Stimulated activated CD4-positive, alpha-beta T cell treated with anti-CD3 and anti-CD28 coated beads, Interleukin-1b, Interleukin-23, amount 100 ng/mL, for 1 hour (primary cell): ENCODE measurements at places on chromosomes 6 and 20.

DNA sequence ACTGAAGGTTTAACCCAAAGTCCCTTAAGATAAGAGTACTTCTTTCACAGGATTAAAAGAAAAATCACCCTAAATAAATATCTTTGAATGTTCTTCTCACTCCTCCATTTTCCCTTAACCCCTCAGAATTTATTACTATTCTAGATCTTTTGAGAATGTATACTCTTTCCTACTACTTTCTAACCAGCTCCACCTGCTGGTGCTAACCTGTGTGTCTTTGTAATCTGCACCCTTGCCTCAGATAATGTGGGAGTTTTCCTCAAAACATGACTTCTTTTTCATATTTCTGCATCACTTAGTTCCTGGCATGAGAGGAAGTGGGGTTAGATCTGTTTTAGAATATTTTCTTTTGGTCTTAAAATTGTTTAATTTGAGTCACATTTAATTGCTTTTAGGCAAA, 394.2 kb downstream of the BMP2 start:
- no peak for DNase-seq

DNA sequence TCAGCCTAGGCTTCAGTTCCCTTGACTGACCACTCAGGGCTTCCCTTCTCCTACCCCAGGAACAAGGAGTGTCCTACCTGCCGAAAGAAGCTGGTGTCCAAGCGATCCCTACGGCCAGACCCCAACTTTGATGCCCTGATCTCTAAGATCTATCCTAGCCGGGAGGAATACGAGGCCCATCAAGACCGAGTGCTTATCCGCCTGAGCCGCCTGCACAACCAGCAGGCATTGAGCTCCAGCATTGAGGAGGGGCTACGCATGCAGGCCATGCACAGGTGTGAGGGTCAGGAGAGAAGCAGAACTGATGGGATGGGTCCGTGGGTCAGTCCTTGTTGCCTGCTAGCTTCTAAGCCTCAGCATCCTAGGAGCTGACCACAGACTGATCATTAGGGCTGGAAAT, 1.6 kb downstream of the RING1 start:
- DNase-seq: no peak

- DNase-seq: no peak
Observed at GRCh38 chr20:40703975-40704530, 15.0 kb upstream of the MAFB start.

DNA sequence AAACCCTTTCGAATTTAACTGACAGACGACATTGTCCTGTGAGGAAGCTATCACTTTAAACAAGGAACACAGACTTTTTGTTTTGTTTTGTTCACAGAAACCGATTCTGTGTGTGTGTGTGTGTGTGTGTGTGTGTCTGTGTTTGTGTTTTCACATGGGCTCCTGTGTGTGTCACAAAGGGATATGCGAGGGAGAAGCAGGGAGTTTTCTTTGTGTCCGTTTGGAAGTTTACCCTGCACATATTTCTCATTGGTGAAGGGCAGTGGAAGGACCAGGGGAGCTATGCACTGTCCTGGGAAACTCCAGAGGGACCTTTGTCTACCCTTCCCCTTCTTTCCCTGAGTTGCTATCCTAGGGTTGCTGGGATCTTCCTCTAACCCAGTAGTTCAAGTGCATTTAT, 17.7 kb downstream of the POM121L2 start:
- no peak for DNase-seq

- DNase-seq: no peak
Observed at GRCh38 chr6:106026748-106027715, 59.1 kb upstream of the PRDM1 start.
